Hepatocyte (in vitro differentiated cells): ENCODE measurements at places on chromosomes 7 and 10. TPM values are rescaled to one million over a fixed set of nuclear protein-coding genes. Genes with fewer than 3 reads are reported as not detected.

The PRTFDC1 gene
- total RNA-seq = 14.7 and 14.8 TPM in 2 replicates

GRCh38 chr7:156156734-156157408, 344.6 kb upstream of the SHH start:
- H3K27ac ChIP-seq = no peak overlapping the region
- H3K36me3 ChIP-seq = no peaks in the 10 kb centered on the region
- peak; percentile 61 for DNase-seq
- H3K4me3 ChIP-seq = no peak overlapping the region

GRCh38 chr10:60203993-60204618, 185.6 kb downstream of the ANK3 start:
- no peak overlapping the region for H3K27ac ChIP-seq
- no peaks in the 10 kb centered on the region for H3K4me1 ChIP-seq

- no peak for DNase-seq
- no peak overlapping the region for H3K4me3 ChIP-seq
- H3K27ac ChIP-seq = peak overlapping the region; percentile 64
- peaks cover 57% of the 10 kb centered on the region for H3K4me1 ChIP-seq
- no peaks in the 10 kb centered on the region for H3K36me3 ChIP-seq
- H3K27me3 ChIP-seq = no peaks in the 10 kb centered on the region
These were observed 75.2 kb downstream of the TNS3 start for GRCh38 chr7:47506382-47507339.

GRCh38 chr10:608331-609261, 80.9 kb downstream of the DIP2C start:
- H3K36me3 ChIP-seq = no peaks in the 10 kb centered on the region
- peaks cover 6% of the 10 kb centered on the region for H3K4me1 ChIP-seq
- no peak overlapping the region for H3K4me3 ChIP-seq
- H3K27ac ChIP-seq = no peak overlapping the region
- no peak for DNase-seq

The PKD2L1 gene
- 0.10 TPM in 1 of 2 replicates, not detected in the other for total RNA-seq

The NYAP1 gene
- 1.6 and 2.4 TPM in 2 replicates for total RNA-seq

DNA sequence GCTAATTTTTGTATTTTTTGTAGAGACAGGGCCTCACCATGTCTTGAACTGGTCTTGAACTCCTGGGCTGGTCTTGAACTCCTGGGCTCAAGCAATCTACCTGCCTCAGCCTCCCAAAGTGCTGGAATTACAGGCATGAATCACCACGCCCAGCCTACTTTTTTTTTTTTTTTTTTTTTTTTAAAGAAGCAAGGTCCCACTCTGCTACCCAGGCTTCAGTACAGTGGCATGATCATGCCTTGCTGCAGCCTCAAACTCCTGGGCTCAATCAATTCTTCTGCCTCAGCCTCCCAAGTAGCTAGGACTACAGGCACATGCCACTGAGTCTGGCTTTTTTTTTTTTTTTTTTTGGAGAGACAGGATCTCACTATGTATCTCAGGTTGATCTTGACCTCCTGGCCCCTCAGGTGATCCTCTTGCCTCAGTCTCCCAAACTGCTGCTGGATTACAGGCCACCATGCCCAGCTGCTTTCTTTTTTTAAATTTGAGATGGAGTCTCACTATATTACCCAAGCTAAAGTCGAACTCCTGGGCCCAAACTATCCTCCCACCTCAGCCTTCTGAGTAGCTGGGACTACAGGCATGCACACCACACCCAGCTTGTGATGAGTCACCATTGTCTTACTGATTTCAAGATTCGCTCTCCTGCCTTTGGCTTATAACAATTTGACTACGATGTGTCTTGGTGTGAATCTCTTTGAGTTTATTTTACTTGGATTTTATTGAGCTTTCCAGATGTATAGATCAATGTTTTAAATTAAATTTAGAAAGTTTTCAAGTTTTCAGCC, 9.0 kb downstream of the RPEL1 start:
- no peak for DNase-seq
- no peaks in the 10 kb centered on the region for H3K4me1 ChIP-seq
- H3K27me3 ChIP-seq = no peaks in the 10 kb centered on the region
- H3K27ac ChIP-seq = no peak overlapping the region
- no peak overlapping the region for H3K4me3 ChIP-seq
- no peaks in the 10 kb centered on the region for H3K36me3 ChIP-seq

DNA sequence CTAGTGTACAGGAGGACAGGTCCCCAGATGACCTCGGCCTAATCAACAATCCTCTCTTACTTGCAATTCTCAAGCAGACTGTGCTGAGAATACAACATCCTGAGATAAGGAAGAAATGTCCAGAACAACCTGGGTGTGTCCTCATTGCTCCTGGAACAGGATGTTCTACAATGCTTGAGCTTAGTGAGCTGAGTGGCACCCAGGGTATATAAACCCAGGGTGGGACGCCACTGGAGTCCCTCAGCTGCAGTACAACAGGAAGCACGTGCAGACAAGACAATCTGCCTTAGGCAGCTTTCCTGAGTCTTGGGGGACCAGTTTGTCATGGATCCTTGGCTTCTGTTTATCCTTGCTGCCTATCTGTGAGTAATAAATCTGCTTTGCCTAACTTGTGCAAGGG, 27.7 kb upstream of the SLC25A13 start:
- DNase-seq = peak; percentile 65
- H3K27ac ChIP-seq = peak overlapping the region; percentile 43
- H3K36me3 ChIP-seq = no peaks in the 10 kb centered on the region
- H3K27me3 ChIP-seq = no peaks in the 10 kb centered on the region
- H3K4me1 ChIP-seq = no peaks in the 10 kb centered on the region
- no peak overlapping the region for H3K4me3 ChIP-seq

DNA sequence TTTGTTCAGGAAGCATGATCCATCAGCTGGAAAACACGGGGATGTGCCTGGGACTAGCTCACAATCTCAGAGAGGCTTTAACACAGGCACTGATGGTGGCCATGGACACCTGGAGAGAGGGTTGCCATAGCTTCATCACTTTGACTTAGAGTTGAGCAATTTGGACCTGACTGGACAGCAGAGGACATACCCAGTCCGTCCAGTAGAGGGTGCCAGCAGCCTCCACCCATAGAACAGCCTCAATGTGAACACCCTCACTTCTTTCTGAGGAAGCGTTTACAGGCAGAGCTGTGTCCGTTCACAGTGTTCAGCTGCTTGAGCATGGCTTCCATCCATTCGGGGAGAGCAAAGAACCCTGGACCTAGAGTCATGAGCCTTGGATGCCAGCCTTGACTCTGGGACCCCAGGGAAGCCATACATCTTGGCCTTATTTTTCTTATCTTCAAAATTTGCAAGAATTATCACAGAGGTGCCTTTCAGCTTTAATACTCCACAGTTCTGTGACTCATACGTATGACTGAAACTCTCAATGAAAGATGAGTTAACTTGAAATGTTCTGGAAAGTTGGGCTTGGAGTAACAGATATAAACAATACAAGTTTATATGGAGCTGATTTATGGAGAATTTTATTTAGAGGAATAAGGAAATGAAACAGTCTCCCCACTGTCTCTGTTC, 302.9 kb upstream of the PODXL start:
- DNase-seq = peak; percentile 80
- H3K27me3 ChIP-seq = no peaks in the 10 kb centered on the region
- no peak overlapping the region for H3K4me3 ChIP-seq
- no peaks in the 10 kb centered on the region for H3K36me3 ChIP-seq
- H3K4me1 ChIP-seq = no peaks in the 10 kb centered on the region

DNA sequence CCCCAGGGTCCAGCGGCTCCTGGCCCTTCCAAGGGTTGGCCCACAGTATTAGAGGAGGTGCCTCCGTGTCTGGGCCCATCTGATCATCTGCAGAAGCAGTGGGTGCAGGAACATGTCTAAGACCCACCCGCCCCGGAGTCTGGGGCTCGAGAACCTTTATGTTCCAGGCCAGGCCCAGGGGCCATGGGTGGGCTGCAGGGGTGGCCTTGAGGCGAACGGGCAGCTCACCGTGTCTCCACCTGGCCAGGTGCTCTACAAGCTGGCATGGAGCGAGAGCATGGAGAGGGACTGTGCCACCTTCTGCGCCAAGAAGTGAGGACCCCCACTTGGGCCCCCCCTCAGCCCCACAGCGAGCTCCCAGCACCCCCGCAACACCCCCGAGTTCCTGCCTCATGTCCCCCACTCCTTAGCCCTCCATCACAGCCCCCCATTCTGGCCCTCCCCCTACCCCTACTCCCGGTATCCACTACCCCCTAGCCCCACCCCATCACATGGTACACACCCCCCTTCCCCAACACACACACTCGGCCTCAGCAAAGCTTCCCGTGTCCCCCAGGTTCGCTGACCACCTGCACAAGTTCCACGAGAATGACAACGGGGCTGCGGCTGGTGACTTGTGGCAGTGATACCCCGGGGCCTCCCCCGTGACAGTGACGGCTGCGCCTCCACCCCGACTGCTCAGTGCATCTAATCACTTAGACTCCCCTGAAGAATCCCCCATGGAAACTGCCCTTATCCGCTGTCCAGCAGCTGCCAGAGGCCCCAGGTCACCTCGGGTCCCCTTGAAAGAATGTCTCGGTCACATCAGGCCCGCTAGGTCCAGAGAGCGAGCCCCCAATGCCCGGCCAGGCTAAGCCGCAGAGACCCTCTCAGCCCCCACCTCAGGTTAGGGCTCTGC, 4.0 kb upstream of the SH2B2 start:
- DNase-seq = no peak
- no peaks in the 10 kb centered on the region for H3K36me3 ChIP-seq
- H3K27me3 ChIP-seq = no peaks in the 10 kb centered on the region
- no peak overlapping the region for H3K4me3 ChIP-seq
